Activated naive CD4-positive, alpha-beta T cell (primary cell): ENCODE measurements at places on chromosomes 2 and 18.

DNA sequence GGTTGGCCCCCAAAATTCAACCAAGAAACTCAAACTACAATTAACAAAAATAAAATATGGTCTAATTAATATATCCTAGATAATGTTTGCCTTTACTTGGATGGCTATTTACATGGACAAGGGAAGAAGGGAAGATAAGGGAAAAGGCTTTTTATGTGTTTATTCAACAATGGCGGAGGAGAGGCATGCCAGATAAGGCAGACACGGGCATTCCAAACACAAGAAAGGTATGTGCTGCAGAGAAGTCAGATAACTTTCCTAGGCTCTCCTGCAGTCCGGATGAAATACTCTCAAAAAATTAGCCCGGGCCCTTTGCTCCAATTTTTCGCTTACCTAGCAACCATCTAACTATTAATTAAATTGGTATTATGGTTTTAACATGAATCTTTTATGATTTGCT lies 5.1 kb upstream of the TTR start:
- DNase-seq, result no peak

GRCh38 chr2:159615367-159616285 lies 722 bp downstream of the BAZ2B start:
- peak; percentile 23 for DNase-seq

GRCh38 chr2:25268139-25268538 lies 73.6 kb downstream of the DNMT3A start:
- no peak for DNase-seq

DNA sequence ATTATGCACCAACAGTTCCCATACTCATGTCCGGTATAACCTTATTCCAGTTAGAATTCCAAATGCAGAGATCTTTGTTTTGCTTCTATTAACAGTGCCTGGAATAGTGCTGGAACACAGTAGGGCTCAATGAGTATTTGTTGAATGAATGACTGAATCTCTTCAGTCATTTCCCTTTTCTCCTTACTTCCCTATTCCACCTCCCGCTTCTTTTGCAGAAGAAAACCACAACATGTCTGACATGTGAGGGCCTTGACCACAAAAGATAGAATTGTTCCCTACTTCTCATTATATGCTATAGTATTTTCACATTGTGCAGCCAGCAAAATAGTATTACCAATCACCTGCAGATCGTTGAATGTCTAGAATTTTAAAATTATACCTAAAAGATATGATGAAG lies 19.5 kb upstream of the HNRNPLL start:
- DNase-seq, result no peak

GRCh38 chr18:69968039-69968438 lies 20.4 kb upstream of the CD226 start:
- peak; percentile 48 for DNase-seq

DNA sequence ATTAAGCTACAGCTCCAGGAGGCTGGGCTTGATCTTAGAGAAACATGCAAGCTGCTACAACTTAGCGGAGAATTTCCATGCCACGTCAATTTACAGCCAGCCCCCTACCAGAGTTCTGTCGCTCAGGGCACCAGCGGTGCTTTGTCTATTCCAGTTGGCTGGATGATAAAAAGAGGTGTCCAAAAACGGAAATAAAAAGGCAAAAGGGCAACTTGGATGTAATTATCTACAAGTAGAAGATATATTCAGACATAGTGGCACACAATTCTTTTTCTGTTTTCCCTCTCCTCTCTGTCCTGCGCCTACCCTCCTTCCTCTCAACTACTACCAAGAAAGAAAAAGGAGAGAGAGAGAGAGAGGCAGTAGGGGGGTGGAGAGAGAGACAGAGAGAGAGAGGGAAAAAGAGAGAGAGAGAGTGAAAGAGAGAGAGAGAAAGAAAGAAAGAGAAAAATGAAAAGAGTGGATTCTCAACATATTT lies 363 bp upstream of the RFTN2 start:
- DNase-seq, result no peak

GRCh38 chr2:208542465-208543041 lies 136.0 kb downstream of the PTH2R start:
- no peak for DNase-seq

- no peak for DNase-seq
Measured at GRCh38 chr2:66431846-66432587, 2.9 kb upstream of the MEIS1 start.

DNA sequence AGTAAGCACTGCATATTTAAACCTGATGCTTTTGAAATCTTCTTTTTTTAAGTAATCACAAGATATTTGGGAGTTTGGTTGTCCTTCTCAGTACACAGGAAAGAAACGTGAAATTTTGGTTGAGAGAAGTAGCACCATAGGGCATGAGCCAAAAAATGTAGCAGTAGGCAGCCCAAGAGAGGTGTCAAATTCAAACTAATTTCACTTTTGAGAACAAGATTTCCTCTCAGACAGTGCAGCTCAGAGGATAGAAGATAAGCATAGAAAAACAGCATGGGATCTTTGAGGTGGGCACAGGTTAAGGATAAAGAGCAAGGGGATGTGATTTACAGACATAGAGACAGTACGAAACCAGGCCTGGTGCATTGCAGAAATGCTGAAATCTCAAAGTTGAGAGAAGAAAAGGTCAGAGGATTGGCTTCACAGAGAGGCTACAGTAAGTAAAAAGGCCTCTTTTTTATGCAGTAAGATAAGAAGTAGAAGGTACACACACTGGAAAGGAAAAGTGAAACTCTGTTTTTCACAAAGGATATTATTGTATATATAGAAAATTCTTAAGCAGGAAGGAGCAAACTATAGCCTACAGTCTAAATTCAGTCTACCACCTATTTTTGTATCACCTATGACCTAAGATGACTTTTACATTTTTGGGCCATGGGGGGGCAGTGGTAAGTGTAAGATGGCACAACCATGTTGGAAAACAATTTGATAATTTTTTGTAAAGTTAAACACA lies 89.8 kb downstream of the PKP4 start:
- DNase-seq, result no peak

GRCh38 chr2:149587950-149588487 lies 444 bp upstream of the MMADHC start:
- DNase-seq, result no peak

GRCh38 chr18:64271246-64271645 lies 122.4 kb upstream of the LINC00305 start:
- no peak for DNase-seq

DNA sequence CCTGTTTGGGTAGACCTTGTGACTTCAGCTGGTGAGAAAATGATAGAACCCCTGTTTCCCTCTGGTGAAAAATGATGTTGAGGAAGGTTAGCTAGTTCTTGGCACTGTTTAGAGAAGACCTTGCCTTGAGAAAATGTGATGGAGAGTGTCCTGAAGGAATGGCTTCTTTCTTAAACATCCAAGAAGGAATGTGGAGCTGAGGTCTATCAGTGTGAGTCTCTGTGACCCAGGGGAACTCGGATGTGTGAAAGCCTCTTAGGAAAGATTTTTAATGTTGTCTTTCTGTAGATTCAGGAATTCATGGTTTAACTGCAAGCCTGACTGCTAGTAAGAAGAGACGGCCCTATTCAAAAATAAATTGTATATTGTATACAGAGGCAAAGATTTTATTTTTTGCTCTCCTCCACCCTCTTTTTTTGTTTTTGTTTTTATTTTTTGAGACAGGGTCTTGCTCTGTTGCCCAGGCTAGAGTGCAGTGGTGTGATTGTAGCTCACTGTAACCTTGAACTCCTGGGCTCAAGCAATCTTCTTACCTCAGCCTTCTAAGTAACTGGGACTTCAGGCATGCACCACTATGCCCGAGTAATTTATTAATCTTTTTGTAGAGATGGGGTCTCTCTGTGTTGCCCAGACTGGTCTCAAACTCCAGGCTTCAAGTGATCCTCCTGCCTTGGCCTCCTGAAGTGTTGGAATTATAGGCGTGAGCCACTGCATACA lies 87.5 kb downstream of the ZNF532 start:
- DNase-seq, result no peak

- no peak for DNase-seq
Measured at GRCh38 chr2:240967681-240968621, 30.5 kb upstream of the SNED1 start.

DNA sequence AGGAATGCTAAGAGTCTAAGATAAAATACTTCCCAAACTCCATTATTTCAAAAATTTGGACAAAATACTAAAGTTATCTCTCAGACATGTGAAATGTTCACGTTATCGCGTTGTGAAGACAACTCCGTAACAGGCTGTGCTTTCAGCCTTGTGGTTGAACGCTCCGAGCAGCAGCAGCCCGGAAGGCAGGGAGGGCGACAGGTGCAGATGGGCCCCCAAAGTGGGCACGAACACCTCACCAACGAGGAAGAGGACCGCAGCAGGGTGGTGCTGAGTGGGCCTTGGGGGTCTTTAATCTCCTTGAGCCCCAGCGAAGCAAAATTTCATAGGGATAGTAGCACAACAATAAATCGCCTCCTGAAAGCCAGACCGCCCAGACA lies 1.0 kb upstream of the FAM110C start:
- no peak for DNase-seq

DNA sequence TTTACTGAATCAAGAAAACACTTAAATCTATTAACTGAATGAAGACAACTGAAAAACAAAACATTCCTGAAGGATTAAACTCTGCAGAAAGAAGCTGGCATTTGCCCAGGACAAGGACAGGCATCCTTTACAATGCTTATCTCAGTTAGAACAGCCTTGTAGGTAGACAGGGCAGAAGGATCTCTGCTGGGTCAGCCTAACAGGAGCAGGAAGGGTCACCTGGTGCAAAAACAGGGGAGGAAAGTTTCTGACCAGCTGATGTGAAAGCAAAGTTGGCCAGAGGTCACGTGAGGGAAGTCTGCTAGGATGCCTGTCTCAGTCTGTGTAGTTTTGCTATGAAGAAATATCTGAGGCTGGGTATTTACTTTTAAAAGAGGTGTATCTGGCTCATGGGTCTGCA lies 348.6 kb downstream of the ANAPC1 start:
- DNase-seq, result no peak

GRCh38 chr2:168934826-168935225 lies 33.7 kb downstream of the G6PC2 start:
- DNase-seq, result no peak

GRCh38 chr18:79868811-79869541 lies 71.2 kb downstream of the KCNG2 start:
- DNase-seq, result no peak

DNA sequence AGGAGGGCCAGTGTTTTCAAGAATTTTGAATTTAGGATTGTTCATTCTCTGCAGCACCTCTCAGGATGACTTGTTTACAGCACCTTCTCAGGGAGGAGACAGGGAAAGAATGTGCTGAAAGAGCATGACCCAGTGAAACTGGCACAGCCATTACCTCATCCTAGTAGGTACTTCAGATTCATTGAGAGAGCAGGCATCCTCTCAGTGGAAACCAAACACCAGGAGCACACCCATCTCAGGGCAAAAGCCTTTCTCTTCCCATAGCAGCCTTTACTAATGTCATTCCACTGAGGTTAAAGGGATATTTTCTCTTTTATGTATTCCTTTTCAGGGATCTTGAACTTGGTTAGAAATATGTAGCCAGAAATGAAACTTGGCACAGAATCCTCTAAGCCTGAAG lies 2.6 kb downstream of the MAP2 start:
- DNase-seq, result no peak

GRCh38 chr2:694906-695510 lies 17.8 kb upstream of the TMEM18 start:
- DNase-seq, result no peak

- DNase-seq, result no peak
Measured at GRCh38 chr2:15745350-15745749, 153.7 kb downstream of the DDX1 start.

- DNase-seq, result no peak
Measured at GRCh38 chr18:29652797-29653196, 1389.7 kb downstream of the DSC3 start.

- DNase-seq, result no peak
Measured at GRCh38 chr2:129801575-129801974, 177.9 kb upstream of the RAB6C start.

- no peak for DNase-seq
Measured at GRCh38 chr2:221103930-221104329, 468.2 kb downstream of the EPHA4 start.

GRCh38 chr2:80114812-80115211 lies 189.7 kb downstream of the LRRTM1 start:
- DNase-seq, result no peak
